ENCODE measurements at places on chromosomes 4 and X.

- DNase-seq, result no peak
Measured at GRCh38 chr4:185552254-185552653, 16.9 kb upstream of the PDLIM3 start.

GRCh38 chr4:39305912-39306677 is 60.1 kb downstream of the RFC1 start:
- DNase-seq, result peak; percentile 20

GRCh38 chrX:43909141-43909540 is 26.9 kb upstream of the MAOB start:
- DNase-seq, result no peak

- DNase-seq, result no peak
Measured at GRCh38 chr4:99648321-99648720, 9.3 kb downstream of the C4orf54 start.

DNA sequence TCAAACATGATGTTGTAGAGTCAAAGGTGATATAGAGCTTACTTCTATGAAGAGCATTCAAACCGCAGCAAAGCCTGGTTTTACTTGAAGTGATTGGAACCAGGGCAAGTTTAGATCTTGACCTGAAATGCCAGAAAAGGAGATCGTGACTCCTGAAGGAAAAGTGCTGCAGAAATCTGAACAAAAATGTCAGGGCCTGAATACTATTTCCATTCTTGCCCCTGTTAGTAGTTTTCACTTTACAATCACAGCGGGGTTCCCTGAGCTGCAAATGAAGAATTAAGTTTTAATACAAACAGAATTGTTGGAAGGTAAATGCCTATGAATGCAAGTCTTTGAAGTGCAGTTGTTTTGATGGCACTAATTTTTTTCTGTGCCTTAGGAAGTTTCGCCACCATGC is 4.1 kb downstream of the SLIT2 start:
- peak; percentile 26 for DNase-seq

GRCh38 chr4:154304679-154305078 is 186.9 kb downstream of the DCHS2 start:
- DNase-seq, result no peak

DNA sequence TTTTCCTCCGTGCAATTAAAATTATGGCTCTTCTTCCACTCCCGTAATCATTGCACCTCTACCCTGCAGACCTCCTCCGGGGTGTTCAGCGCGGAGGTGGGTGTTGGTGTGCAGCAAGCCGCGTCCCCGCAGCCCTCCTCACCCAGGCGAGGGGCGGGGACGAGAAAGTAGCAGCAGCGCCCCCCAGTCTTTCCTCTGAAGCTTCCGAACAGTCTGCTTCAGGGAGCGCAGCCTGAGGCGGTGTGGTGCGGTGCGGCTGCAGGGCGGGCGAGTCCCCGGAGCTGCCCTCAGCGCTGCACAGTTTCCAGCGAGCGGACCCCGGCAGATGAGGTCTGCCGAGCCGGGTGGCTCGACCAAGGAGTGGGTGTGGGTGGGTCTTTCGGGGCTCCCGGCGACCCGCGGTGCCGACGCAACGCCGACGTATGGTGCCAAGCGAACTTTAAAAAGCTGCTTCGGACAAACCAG is at the start of gene FRAS1:
TSS of gene FRAS1 (plus strand) at position 189 of the 465 bp plus-strand sequence. CDS start 687 bp downstream, outside the sequence.
- DNase-seq, result peak; percentile 26

DNA sequence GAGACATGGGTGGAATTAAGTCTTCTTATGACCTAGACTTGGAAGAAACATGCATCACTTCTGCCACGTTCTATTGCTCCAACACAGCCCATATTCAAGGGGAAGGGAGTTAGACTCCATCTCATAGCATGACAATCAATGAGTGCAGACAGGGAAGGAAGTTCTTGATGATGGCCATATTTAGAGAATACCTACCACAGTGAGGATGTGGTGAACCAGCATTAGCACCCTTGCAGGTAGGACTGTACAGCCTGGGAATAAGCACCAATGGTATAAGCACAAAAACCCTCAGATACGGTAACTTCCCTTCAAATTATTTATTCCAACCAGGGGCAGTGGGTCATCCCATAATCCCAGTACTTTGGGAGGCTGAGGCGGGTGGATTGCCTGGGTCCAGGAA is 29.8 kb downstream of the PAGE2 start:
- no peak for DNase-seq

GRCh38 chr4:176753049-176753448 is 39.7 kb downstream of the VEGFC start:
- peak; percentile 87 for DNase-seq

- peak; percentile 79 for DNase-seq
Measured at GRCh38 chrX:82757614-82758013, 750.5 kb upstream of the POU3F4 start.

- DNase-seq, result no peak
Measured at GRCh38 chrX:114787061-114787460, 203.2 kb downstream of the HTR2C start.

DNA sequence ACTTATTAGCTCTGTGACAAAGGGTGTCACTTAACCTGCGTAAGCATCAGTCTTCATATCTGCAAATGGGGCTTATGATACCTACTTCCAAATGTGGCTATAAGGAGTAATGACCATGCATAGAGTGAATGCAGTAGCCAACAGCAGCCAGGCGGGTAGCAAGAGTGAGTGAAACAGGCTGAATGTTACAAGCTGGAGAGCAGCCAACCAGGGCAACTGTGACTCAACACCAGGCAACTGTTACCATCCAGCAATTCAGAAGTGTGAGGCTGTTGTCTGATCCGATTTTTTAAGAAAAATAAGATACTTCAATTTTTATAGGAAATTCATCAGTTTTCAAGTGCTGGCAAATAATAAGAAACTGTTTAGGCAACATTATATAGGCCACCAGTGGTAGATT is 270.2 kb upstream of the TAPT1 start:
- DNase-seq, result peak; percentile 49

DNA sequence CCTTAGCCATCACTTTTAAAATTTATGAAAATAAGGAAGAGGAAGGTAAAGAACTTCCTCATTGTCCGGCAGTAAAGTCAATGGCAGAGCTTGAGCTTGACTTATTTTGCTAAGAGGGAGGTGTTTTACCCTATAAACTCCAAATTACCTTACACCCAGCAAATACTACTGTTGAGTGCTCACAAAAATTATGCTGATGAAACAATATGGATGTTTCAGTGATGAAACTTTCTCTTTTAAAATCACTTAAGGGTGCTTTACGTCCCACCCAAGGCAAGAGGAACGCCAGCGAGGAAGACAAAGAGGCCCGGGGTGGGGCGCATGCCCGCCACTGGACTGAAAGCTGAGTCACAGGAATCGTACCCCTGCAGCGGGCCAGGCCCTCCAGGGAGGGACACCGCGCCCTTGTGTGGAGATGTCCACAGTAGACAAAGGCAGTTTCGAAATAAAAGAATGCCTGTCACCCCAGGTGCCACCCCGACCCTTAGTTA is 560 bp upstream of the TMSB4X start:
- peak; percentile 61 for DNase-seq

GRCh38 chrX:112851806-112852205 is 11.2 kb upstream of the AMOT start:
- peak; percentile 48 for DNase-seq

DNA sequence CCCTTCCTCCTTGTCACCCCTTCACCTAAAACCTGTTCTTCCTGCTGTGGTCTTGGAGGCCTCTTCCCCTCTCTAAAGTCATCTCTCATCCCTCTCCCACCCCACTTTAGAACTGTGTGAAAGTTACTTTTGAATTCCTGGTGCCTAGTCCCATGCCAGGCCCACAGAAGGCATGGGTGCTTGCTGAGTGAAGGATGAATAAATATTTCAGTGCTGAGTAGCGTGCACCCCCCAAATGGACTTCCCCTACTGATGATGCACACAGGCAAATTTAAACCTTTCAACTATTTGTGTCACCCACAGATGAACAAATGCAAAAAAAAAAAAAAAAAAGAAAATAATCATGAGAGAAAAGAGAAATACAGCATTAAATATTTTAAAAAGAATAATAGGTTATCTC is 19.8 kb downstream of the PSMD10 start:
- no peak for DNase-seq

DNA sequence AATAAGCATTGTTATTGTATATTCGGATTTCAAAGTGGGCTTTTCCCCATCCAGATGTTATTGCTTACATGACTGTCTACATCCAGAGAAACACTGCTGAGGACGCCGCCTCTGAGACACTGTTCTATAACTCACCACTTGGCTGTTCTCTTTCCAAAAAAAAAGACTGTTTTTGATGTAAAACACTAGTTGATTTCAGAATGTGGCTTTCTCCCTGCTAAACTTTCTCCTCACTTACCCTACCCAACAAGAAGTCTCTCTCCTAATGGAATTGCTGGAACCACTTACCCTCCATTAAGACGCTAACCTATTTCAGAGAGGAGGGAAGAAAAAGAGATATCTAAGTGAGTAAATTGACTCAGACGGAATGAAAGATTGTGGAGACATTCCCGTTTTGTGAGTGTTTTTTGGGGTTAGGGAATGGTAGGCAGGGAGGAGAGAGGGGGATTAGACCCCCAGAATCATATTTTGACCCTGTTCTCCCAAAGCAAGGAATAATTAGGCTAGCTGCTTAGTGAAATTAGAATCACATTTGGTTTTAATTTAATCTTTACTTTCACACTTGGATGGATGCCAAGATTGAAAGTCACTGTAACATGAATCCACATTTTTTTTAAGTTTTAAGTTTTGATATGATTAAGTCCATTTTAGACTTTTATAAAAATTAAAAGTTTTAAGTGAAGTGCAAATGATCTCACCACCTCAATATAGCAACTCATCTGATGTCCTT is 174.9 kb downstream of the CHIC2 start:
- peak; percentile 42 for DNase-seq

GRCh38 chrX:95058815-95059214 is 1384.8 kb downstream of the FAM133A start:
- peak; percentile 76 for DNase-seq

GRCh38 chrX:33379839-33380238 is 168.5 kb upstream of the DMD start:
- peak; percentile 1 for DNase-seq

- DNase-seq, result no peak
Measured at GRCh38 chr4:184860018-184860779, 34.4 kb upstream of the ACSL1 start.

Measured in choroid plexus epithelial cell (primary cell).